ENCODE measurements at places on chromosomes 3 and 15.

DNA sequence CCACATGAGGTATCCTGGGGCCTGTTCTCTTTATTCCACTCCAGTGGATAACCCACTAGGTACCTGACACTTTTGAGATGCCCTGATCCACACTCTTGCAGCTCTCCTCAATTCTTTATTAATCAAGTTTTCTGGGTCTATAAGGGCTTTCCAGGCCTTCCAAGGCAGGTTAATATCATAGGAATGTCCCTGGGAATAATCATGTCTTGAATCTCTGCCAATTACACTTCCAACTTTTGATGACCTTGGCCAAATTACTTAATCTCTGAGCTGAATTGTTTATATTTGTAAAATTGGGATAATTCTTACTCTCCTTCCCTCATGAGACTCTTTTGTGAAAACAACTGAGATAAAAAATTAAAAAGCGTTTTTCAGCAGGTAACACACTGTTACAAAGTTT, 881.7 kb downstream of the MCTP2 start:
- no peak for DNase-seq

GRCh38 chr3:177124882-177125281, 72.4 kb downstream of the TBL1XR1 start:
- DNase-seq: no peak

GRCh38 chr3:156024904-156025533, 95.4 kb upstream of the KCNAB1 start:
- DNase-seq: no peak

DNA sequence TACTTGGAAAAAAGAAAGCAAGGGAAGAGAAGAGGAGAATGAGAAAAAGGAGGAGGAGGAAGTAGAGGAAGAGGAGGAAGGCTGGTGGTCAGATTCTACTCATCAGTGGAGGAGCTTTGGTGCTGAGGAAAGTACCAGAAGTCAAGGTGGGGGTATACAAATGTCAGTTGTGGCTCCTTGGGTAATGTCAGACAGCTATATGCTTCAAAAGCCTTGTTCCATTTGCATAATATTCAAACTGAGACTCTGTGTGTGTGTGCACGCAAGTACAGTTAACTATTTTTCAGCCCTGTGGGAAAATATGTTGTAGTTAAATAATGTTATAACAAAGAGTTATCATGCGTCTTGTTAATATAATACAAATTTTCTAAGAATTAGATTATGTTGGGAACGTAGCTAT, 609.7 kb downstream of the PDCD6IP start:
- no peak for DNase-seq

- DNase-seq: no peak
These were observed 206.1 kb downstream of the TIGIT start for GRCh38 chr3:114499976-114500375.

DNA sequence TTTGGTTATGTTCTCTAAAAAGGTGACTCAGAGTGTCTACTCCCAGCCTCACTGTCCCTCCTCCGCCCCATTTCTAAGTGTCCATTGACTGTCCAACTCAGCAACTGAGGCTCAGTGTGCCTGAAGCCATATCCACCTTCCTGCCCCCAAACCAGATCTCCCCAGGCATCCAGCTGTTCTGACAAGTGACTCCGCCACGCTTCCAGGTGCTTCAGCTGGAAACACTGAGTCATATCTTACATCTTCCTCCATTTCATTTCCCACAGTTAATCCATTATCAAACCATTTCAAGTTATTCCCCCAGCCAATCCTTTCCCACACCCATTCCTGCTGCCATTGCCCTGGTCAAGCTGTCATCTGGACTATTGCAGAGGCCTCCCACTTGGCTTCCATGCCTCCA, 17.1 kb downstream of the MAGEF1 start:
- DNase-seq: peak; percentile 45

GRCh38 chr15:44034334-44034733, 160.7 kb downstream of the FRMD5 start:
- DNase-seq: no peak
